ENCODE measurements at places on chromosomes 3 and 15.

- no peak for DNase-seq
Observed at GRCh38 chr3:66336333-66336766, 115.5 kb downstream of the SLC25A26 start.

DNA sequence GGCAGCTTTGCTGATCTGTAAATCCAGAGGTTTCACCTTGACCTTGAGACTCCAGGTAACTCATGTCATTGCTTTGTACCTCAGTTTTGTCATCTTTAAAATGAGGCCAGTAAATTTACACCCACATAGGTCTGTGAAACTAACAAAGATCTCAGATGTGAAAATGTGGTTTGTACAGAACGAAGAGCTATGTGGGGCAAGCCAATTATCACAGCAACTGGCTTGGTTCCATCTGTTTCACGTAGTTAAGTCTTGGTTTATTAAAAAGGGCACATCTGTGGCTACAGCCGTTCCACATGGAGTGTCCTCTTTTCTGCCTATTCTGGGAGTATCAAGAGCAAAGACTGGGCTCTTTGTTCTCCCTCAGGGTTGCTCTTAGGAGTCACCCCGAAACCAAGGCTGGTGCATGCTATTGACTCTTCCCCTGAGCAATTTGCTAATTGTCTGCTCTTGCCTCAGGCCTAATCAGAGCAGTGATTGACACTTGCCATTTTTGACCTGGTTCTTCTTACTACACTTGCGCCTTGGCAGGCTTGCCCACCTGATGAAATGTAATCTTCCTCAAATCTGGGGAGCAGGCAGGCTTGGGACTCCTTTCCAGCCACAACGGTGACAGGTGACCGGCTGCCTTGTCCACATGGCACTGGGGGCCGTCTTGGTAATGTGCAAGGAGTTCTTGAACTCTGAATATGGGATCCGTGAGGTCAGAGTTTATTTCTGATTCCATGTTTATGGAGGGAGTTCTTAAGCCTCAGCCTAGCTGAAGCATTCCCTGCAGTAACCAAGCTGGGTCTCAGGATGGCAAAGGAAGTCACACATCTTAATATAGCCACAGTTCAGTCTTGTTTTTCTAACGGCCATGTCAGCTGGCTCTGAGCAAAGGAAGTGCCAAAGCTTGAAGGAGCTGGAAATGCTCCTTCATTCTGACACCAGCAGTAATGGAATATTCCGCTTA, 40.1 kb downstream of the EAF1 start:
- no peak for DNase-seq

GRCh38 chr15:58505581-58505980, 73.8 kb downstream of the LIPC start:
- no peak for DNase-seq

GRCh38 chr3:160196511-160197104, 28.6 kb upstream of the C3orf80 start:
- no peak for DNase-seq

DNA sequence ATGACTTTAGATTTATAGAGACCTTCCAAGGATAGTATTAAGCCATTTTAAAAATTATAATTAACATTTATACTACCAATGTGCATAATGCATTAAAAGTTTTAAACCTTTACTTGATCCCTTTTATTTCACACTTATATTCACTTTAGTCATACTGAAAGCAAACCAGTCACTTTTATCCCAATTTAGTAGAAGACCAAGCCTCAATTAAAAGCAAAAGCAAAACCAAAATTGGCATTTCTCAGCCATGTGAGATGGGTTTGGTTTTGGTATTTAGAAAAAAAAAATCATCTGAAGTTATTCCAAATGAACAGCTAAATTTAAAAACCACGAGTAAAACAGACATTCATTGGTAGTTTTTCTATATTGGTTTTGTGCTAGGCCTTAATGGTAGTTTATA, 249.4 kb downstream of the LPP start:
- DNase-seq = no peak

GRCh38 chr3:156038869-156039268, 81.5 kb upstream of the KCNAB1 start:
- no peak for DNase-seq

GRCh38 chr15:55969582-55969981, 23.8 kb downstream of the NEDD4 start:
- DNase-seq = peak; percentile 68

- no peak for DNase-seq
Observed at GRCh38 chr3:114308830-114309229, 15.0 kb downstream of the TIGIT start.

GRCh38 chr3:187012609-187013051, 82.3 kb downstream of the ST6GAL1 start:
- no peak for DNase-seq

DNA sequence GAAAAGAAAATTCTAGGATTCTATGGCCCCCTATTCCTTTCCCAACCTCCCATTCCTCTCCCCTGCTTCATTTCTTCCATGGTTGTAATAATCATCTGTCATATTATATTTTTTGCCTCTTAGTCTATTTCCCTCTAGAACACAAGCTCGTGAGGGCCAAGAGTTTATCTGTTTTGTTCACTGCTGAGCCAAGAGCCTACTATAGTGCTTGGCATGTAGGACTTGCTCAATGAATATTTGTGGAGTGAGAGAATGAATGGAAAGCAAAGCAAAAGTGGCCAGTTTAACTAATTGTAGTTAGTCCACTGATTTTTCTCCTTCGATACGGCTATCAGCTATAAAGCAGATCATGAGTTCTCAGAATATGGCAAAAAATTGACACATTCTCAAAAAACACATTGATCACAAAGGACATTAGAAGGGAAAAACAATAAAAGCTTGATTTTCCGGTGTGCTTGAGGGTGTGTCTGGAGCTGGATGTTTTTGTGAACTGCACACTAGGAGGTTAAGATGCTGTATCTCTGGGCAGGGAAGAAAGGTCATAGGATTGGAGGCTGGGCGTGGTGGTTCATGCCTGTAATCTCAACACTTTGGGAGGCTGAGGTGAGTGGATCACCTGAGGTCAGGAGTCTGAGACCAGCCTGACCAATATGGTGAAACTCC, 25.0 kb upstream of the CTSH start:
- DNase-seq = no peak

DNA sequence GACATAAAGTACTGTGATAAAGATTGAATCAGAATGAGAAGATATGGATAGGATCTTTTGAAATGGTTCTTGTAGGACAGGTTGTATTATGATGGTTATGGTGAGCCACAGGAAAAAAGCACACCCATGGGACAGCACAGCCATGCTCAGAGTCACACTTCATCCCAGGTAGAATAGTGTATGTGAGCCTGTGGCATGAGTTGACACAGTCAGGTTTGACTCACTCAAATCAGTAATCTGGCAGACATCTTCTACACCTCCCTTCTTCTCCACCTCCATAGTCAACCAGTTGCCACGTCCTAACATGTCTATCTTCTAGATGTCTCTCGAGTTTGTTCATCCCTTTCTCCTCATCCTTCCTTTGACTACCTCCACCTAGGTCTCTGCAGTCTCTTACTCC, 176.0 kb downstream of the RBMS3 start:
- no peak for DNase-seq

DNA sequence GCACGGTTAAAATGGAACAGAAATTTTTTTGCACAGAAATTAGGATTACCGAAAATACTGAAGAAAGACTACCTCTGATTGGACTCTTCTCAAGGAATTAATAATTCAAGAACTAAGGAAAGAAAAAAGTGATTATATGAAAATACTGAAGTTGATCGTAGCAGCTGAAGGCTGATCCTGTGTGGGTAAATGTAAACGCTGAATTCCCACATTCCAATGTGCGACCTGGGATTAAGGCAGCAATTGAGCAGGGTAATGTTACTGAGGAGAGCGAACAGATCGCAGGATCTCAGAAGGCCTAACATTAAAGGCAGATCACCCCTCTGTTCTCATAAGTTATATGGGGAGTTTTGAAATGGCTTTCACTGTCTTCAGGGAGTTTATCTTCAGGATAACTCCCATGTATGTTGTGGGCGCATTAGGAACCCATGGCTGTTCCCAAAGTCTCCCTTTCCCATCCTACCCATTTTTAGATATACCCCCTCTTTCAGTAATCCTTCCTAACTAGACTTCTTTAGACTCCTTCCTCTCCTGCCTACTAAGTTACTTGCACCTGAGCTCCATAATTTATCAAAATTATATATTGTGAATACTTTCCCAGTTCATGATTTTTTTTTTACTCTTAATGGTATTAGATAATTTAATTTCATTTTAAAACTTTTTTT, 1.0 kb upstream of the UBL7 start:
- DNase-seq = no peak

GRCh38 chr15:68874788-68875187, 54.1 kb upstream of the ANP32A start:
- no peak for DNase-seq

- no peak for DNase-seq
Observed at GRCh38 chr3:135897715-135898114, 67.8 kb upstream of the PPP2R3A start.

DNA sequence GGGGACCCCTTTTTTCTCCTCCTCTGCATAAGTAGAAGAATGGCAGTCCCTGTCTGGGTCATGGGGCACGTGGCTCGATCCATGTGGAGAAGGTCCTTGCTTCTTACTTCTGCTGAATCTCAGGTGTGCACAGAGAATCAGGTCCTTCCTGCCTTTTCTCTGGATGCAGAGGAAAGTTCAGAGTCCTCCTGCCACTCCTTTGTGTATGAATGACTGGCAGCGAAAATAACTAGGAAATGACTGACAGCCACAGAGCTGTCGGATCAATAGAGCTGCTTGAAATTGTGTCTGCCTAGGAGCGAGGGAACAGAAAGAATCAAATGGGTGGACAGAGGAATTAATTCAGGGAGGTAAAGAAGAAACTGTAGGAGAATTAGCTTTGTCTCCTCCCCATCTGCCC, 49.6 kb upstream of the ROPN1 start:
- no peak for DNase-seq

- no peak for DNase-seq
Observed at GRCh38 chr3:61771976-61772375, 210.6 kb downstream of the PTPRG start.

- DNase-seq = peak; percentile 100
Observed at GRCh38 chr3:186826976-186827857, 15.3 kb upstream of the ADIPOQ start.

- no peak for DNase-seq
Observed at GRCh38 chr3:115784739-115785536, 161.6 kb downstream of the GAP43 start.

GRCh38 chr3:195863121-195864061, 45.0 kb downstream of the TNK2 start:
- peak; percentile 93 for DNase-seq

DNA sequence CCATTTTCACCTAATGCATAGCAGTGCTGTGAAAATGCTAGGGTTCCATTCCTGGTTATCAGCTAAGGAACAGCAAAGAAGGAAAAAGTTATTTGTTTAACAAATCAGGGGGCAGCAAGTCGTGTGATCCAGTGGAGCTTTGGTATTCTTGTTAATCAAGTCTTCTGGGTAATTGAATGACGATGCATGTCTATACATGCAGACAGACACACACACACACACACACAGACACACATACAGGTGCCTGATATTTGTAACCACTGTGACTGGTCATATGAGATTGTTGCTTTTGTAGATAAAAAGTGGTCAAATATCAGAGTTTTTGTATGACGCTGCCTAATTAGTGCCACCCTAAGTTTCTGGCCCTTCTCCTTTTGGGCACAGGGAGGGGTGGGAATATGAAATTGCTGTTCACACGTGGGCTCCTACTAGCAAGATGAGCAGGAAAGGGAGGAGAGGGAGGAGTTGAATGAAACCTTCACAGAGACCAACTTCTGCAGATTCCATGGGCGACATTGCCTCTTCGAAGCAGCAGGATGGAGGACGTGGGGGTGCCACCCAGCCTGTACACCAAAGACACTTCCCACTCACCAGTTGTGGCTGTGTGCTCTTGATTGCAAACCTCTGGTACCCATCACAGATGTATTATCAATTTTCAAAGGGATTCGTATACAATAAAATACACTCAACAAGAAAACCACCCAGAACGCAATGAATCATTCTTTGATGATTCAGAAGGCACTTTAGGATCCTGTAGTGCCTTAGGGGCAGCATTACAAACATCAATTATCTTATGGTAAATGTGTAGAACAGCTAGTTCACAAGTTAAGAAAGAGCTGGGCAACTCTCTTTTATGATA, 281.9 kb upstream of the ICE2 start:
- DNase-seq = no peak

DNA sequence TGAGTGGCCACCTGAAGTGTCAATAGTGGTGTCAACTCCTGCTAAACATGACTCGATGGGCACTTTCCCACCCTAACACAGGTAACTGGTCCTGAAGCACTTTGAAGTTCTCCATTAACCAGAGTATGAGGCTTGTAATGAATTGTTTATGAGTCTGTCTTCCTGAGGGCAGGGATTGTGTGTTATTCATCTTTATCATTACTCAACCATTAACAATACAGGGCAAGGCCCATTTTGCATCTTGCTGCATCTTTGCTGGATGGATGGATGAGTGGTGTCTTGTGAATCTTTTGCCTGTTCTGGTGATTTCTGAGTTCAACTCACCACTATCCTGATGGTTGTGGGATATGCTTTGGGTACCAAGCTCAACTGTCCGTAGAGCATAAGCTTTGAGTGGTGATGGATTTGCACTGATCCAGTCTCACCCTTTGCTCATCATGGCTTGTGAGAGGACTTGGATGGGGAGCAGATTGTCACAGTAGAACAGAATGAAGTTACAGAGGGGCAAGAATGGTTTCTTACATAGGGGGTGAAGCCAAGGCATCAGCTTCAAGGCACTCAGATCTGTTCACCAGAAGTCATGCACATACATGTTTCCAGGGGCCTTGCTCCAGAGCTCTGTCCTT, 22.3 kb upstream of the EPB42 start:
- no peak for DNase-seq

DNA sequence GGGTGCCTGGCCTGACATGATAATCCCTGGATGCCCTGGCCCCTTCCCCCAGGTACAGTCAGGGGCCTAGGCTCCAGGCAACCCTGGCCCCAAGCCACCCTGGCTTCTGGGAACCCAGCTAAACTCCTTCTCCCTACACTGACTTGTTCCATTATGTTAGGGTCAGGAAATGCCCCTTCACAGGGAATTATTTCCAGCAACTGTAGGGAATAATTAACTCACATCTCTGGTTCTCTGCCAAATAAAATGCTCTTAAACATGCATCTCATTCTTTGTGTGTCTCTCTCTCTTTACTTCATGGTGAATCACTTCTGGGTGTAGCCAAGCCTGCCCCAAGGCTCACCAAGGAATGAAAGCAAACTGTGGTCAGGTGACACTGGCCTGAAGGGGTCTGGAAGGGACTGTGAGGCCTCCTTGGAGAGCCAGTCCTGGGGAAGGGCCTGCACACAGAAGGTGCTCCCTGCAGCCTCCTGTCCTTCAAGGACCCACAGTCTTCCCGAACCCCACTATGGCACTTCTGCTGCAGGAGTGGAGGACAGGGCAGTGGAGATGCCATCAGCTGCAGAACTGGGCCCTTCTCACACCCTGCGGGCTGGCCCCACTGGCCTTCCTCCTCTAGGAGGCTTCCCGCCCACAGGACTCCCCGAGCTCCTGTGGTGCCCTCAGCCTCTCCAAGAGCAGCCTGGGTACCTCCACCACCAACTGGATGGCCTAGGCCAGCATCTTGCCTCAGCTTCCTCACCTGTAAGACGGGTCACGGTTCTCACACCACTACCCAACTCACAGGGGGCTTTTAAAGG, 17.6 kb downstream of the TKT start:
- no peak for DNase-seq

GRCh38 chr3:123790254-123791072, 93.7 kb downstream of the MYLK start:
- no peak for DNase-seq

- DNase-seq = no peak
Observed at GRCh38 chr3:122932251-122932967, 95.2 kb downstream of the SEMA5B start.

- DNase-seq = no peak
Observed at GRCh38 chr3:122979211-122979610, 48.4 kb downstream of the SEMA5B start.

- DNase-seq = no peak
Observed at GRCh38 chr15:52463638-52464037, 65.0 kb downstream of the MYO5A start.

All from T47D (cell line).